Iris pigment epithelial cell (primary cell): ENCODE measurements at places on chromosomes 5 and 9.
A peak's percentile ranks its signal among the peaks of the same experiment; 100 is the strongest.

DNA sequence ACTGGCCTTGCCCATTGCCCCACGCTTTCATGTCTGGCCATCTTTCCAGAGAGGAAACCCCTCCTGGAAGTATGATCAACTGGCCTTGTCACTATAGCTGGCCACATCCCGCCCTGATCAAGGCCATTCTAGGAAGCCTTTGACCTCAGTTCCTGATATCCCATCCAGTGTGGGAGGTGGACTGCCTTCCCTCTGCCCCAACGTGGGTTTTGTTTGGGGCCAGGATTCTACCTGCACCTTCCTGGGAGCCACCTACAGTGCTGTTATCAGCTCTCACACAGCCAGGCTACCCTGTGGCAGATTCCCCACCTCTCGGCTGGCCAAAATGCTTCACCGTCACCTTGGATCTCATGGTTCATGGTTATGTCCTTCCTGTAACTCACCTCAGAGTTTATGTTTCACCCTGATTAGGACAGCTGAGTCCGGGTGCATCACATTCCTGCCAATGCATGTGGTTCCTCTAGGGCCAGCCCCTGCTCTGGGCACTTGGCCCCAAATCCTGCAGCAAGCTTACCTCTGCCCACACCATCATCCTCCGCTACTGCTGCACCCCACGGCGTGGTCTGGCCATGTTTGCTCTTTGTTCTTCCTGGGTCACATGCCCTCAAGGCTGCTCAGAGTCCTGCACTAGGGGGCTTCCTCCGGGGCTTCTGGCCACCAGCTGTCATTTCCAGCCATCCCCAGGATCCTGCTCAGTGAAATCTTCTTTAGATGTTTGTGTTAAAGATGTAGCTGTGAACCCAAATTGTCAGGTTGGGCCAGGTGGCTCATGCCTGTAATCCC, 24.2 kb upstream of the S1PR3 start:
- DNase-seq, result no peak

GRCh38 chr9:127567035-127567729, 44.9 kb upstream of the STXBP1 start:
- DNase-seq, result no peak

DNA sequence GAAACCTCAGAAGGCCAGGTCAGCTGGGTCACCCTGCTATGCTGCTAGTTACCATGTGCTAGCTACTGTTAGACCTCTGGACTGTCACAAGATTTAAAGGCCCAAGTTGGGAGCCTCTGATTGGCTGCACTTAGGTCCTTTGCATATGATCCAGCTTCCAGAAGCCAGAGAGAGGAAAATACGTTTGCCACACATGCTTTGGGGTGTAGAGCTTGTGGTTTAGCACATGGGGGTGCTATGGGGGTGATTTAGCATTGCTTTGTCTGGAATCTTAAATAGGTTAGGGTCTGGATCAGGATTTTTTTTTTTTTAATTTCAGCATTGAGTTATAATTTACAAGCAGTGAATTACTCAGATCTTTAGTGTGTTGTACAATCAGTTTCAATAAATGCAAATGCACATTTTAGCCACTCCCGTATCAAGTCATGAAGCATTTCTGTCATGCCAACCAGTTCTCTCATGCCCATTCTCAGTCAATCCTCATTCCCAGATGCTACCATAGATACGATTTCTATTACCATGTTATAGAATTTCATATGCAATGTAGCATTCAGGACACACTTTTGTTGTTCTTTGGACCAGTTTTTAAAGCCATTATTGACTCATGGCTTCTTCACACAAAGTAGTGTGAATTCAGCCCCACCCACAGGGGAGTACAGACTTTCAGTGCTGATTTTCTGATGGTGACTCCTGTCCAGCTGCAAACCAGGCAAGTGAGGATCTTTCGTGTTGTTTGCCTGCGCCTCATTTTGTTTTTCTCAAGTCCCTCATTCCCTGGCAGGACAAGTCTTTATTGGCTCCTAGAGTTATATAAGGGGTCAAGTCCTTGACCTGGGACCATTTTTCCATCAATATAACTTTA, 250.4 kb downstream of the LRRC70 start:
- DNase-seq, result no peak

DNA sequence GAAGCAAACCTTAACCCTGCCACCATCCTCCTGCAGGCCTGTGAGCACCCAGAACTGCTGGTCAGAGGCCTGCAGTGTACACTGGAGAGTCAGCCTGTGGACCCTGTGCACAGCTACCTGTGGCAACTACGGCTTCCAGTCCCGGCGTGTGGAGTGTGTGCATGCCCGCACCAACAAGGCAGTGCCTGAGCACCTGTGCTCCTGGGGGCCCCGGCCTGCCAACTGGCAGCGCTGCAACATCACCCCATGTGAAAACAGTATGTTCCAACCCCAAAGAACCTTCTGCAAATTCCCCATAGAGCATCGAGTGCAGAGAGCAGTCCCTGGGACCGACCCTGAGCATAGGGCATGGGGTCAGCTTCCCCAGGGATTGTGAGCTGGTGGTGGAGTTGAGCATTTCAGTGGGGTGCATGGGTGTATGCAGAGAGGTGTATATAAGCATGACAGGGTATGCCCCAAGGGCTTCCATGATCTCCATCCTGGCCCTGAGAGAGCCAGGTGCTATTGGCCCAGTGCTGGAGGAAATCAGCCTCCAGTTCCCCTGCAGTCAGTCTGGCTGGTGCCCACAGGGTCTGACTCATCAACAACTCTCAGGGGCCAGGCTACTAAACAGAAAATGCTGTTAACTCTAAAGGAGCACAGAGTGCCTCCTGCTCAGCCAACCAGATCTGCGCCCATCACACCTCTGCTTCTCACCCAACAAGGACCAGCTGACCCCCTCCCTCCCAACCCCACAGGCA, 126.2 kb downstream of the SAXO1 start:
- DNase-seq, result peak; percentile 73

GRCh38 chr5:61766141-61766540, 434.1 kb downstream of the ZSWIM6 start:
- DNase-seq, result no peak
